ENCODE measurements at places on chromosomes 5 and 9.
A peak's percentile ranks its signal among the peaks of the same experiment; 100 is the strongest.

DNA sequence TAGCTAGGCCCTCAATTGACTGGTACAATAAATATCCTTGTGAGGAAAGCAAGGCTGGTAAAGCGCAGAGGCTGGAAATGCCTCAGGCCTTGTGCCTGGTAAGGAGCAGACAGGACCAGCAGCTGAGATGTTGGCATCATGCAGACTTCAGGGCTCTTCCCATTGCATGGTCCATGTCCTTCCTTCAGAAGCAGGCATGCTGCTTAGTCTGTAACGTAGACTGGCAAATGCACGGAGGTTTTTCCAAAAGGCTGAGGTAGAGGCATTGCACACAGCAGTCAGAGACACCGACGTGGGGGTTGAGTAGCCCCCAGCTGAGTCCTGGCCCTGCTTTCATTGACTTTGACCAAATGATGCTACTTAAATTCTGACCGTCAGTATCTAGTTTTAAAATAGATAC lies 87.1 kb downstream of the ADRB2 start:
- no peak for DNase-seq

GRCh38 chr5:155406815-155407214 lies 393.3 kb downstream of the KIF4B start:
- no peak for DNase-seq

DNA sequence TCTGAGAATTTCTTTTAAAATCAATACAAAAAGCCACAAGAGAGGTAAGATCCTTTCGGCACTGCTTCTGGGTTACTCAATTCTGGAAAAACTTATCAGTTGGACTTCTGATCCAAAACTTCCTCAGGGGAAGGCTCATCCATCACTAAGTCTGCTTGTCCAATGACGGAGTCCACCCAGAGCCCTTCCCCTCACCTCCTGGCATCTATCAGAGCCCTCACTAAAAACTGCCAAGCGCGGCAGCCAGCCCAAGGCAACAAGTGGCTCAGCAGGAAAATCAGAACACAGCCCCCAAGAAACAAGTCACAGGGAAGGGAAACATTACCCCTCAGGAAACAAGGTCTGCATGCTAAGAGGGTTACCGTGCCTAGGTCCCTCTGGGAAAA lies 869 bp upstream of the ESM1 start:
- DNase-seq, result no peak

- no peak for DNase-seq
Observed at GRCh38 chr5:1516615-1517601, 6.9 kb downstream of the LPCAT1 start.

- DNase-seq, result no peak
Observed at GRCh38 chr9:134619983-134620661, 21.5 kb upstream of the COL5A1 start.

- DNase-seq, result no peak
Observed at GRCh38 chr9:20043035-20043434, 254.2 kb upstream of the SLC24A2 start.

- DNase-seq, result no peak
Observed at GRCh38 chr9:131835151-131835910, 95.5 kb upstream of the RAPGEF1 start.

DNA sequence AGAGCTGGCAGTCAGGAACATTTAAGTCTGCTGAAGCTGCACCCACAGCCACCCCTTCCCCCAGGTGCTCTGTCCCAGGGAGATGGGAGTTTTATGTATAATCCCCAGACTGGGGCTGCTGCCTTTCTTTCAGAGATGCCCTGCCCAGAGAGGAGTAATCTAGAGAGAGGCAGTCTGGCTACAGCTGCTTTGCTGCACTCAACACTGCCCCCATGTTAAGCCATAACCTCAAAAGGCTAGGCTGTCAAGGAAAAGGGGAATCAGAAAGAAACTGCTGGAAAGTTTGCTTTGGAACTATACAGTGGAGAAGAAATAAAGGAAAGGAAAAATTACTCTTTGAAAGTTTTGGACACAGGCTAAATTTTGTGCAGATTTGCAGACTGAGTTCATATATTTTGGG lies 127.2 kb downstream of the MACIR start:
- no peak for DNase-seq

DNA sequence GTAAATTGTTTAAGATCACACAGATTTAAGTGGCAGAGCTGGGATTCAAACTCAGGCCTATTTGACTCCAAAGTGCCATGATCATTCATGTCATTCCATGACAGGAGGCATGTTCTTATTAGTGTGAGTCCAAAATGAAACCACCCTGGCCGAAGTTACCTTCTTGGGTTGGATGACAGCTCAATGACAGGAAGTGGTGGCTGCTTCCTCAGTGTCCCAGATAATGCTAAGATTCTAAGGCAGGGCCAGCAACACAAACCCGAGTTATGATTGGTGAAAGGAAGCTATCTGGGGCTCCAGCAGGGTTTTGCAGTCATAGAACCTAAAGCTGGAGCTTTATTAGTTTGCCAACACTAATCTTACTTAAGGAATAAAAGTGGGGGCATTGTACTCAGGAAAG lies 340.4 kb downstream of the SLIT3 start:
- no peak for DNase-seq

GRCh38 chr5:136781464-136781863 lies 416.1 kb upstream of the TRPC7 start:
- no peak for DNase-seq

GRCh38 chr9:7363777-7364477 lies 435.7 kb downstream of the DMAC1 start:
- no peak for DNase-seq

- no peak for DNase-seq
Observed at GRCh38 chr5:17187786-17188170, 29.7 kb upstream of the BASP1 start.

DNA sequence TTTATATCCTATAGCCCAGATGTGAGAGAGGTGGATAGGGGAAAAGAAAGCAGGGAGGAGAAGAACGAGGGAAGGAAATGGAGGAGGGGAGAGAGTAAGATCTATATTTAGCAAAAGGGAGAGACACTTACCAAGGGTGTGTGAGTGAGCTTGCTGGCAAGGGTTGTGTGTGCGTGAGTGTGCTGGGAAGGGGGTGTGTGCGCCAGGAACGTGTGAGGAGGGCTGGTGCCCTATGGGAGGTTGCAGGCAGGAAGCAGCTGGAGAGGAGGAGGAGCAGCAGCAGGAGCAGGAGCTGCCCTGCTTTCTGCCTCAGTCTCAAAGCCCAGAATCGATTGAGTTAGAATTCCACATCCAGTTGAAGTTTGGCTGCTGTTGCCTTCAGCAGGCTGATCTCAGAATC lies 148.3 kb upstream of the RUSC2 start:
- no peak for DNase-seq

GRCh38 chr9:26949637-26950069 lies 2.6 kb upstream of the PLAA start:
- no peak for DNase-seq

GRCh38 chr9:97316904-97317303 lies 9.4 kb downstream of the CCDC180 start:
- DNase-seq, result no peak

GRCh38 chr5:142281966-142282365 lies 42.9 kb downstream of the SPRY4 start:
- DNase-seq, result no peak

DNA sequence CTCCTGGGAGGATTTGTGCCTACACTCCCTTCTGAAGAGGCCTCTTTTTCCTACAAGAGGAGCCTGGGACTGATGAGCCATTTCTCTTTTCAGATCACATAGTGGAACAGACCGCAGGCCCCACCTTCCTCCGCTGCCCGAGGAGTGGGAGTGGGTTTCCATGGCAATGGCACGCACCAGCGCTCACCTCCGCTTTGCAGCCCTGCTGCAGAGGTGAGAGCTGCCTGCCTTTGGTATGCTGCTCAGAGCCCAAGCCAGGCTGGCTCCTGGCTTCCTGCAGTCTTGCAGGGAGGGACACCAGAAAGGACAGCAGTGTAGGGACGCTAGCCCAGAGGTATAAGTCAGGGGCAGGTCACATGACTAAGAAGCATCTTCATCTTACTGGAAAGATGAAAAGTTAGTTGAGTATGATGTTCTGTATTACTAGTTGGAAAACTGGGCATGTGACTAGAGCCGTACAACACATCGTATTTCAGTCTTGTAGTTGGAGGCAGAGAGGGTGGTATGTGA lies 12.4 kb downstream of the PTTG1 start:
- DNase-seq, result peak; percentile 86

DNA sequence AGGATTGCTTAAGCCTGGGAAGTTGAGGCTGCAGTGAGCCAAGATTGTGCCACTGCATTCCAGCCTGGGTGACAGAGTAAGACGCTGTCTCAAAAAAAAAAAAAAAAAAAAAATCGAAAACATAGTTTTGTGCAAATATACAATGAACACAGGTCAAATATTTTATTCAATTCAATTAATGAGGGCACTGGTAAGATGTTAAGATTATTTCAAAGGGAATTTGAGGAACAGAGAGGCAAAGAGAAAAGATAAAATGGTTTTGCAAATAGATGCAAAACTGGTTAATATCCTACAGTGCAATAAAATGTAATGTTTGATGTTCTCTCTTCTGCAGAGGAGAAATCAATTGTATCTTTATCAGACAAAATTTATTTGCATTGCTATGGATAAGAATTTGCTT lies 39.5 kb upstream of the GNE start:
- DNase-seq, result no peak

- DNase-seq, result no peak
Observed at GRCh38 chr5:57442080-57442839, 40.4 kb downstream of the ACTBL2 start.

DNA sequence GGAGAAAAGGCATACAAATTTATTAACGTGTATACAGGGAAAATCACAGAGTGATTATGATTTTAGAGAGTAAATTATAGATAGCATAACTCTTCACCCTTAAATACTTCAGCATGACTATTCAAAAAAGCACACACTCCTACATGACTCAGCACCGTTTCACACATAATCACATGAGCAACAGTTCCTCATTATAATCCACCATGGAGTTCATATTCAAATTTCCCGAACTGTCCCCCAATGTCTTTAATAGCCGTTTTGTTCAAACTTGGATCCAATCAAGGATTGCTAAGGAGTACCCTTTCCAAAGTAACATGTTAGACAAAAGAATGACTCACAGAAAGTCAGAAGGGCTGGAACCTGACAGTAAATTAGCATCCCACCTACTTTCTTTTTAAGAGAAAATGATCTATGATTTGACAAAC lies 32.1 kb downstream of the RAPGEF1 start:
- no peak for DNase-seq

DNA sequence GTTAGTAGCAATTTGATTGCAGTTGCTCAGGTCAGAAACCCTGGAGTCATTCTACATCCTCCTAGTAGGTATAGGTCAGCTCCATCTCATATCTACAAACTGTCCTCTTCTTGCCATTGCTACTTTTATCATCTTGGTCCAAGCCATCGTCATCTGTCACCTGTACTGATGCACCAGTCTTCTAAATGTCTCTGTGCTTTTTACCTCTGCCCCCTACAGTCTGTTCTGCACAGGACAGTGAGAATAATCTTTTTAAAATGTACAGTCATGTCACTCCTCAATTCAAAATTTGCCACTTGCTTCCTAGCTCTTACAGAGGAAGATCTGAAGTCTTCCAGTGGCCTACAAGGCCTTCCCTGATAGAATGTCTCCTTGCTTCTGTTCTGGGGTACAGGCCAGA lies 6.8 kb downstream of the NNT start:
- DNase-seq, result no peak

GRCh38 chr5:153014194-153014593 lies 476.3 kb upstream of the GRIA1 start:
- no peak for DNase-seq

- no peak for DNase-seq
Observed at GRCh38 chr9:81266086-81266485, 423.3 kb downstream of the TLE1 start.

GRCh38 chr9:33988219-33988890 lies 60.3 kb downstream of the UBAP2 start:
- DNase-seq, result no peak

GRCh38 chr5:87266914-87267573 lies 639 bp upstream of the RASA1 start:
- no peak for DNase-seq

GRCh38 chr9:17719053-17719452 lies 140.2 kb downstream of the SH3GL2 start:
- DNase-seq, result no peak

DNA sequence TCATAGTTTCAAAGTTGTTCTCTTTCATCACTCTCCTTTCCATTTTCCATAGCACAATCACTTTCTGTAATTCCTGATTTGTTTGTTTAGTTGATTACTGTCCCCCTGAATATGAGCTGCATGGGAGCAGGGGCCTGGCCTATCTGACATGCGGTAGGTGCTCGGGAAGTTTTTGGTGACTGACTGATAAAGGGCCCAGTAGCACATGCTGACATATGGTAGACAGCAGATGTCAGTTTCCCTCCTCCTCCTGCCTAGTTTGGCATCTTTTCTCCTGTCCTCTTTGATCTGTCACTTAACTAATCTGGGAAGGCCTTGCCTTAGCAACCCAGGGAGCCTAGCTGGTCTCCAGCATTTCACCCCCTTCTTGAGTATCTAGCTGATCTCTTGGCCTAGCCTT lies 14.4 kb downstream of the GALNT12 start:
- no peak for DNase-seq

DNA sequence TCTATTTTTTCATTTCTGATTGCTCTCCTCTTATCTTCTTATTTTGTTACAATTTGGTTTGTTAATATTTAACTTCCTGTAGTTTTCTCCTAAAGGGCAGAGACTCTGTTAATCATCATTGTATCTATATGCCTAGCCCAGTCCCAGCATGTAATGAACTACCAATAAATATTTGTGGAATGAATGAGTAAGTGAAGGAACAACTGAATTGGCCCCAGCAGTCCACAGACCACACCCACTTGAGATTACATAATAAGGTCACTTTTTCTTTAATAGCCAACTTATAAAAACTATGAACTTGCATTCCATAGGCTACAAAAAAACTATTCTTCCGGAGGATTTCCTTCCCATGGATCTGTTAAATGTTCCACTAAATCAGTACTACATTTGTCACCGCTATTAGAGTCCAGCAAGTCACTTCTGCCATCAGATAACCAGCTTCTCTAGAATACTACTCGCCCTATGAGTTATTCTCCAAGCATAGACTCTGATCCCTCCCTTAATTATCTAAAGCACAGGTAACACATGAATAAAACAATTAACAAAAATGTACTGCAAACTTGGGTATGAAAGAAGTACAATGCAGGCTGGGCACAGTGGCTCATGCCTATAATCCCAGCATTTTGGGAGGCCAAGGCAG lies 27.5 kb upstream of the TNPO1 start:
- no peak for DNase-seq

- no peak for DNase-seq
Observed at GRCh38 chr5:128528637-128529255, 9.3 kb downstream of the FBN2 start.

GRCh38 chr5:32642276-32643002 lies 57.1 kb downstream of the SUB1 start:
- DNase-seq, result no peak

- no peak for DNase-seq
Observed at GRCh38 chr9:69319324-69320025, 5.5 kb upstream of the ENTREP1 start.

Data from NCI-H1417 (cell line).